ENCODE measurements at places on chromosomes 1 and 21. TPM values are rescaled to one million over a fixed set of nuclear protein-coding genes. Genes with fewer than 3 reads are reported as not detected.

Gene TNFRSF4
- not detected for total RNA-seq

Gene E2F2
- 6.1 TPM for total RNA-seq

Gene GPR157
- 9.8 TPM for total RNA-seq

Gene ATP1A4
- 0.61 TPM for total RNA-seq

Gene AZIN2
- 0.21 TPM for total RNA-seq

Gene PLEKHN1
- total RNA-seq = 1.5 TPM

Gene FALEC
- not detected for total RNA-seq

Gene RHEX
- total RNA-seq = not detected

Gene LCK
- total RNA-seq = 75.3 TPM

Gene PTBP2
- 61.7 TPM for total RNA-seq

Gene C1QA
- not detected for total RNA-seq

Gene NBPF15
- 9.4 TPM for total RNA-seq

Gene AMY1A
- total RNA-seq = not detected

Gene RCAN1
- total RNA-seq = 6.4 TPM

Gene CLDN17
- total RNA-seq = not detected

Gene PIGK
- total RNA-seq = 23.2 TPM
